SK-N-SH (cell line): ENCODE measurements at places on chromosomes 7 and 10.

DNA sequence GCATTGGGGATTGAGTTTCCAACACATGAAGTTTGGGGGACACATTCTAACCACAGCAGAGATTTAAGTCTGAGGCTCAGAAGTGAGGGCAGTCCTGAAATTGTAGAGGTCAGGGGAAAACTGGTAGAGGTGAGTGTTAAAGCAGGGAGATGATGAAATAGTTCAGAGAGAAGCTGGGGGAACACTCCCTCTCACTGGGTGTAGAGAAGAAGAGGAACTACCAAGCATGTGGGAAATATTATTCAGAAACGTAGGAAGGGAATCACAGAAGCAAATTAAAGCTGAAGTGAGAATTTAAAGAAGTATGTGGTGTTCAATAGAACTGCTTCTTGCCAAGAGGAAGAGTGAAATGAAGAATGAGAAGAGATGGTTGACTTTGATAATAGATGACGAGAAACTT, 121.5 kb upstream of the FAM3C start:
- DNase-seq, result no peak

GRCh38 chr10:31188792-31189406, 130.1 kb upstream of the ZEB1 start:
- DNase-seq, result no peak

- no peak for DNase-seq
These were observed 19.6 kb upstream of the SMNDC1 start for GRCh38 chr10:110324201-110324804.

GRCh38 chr10:63477927-63478326, 12.2 kb upstream of the JMJD1C start:
- no peak for DNase-seq

DNA sequence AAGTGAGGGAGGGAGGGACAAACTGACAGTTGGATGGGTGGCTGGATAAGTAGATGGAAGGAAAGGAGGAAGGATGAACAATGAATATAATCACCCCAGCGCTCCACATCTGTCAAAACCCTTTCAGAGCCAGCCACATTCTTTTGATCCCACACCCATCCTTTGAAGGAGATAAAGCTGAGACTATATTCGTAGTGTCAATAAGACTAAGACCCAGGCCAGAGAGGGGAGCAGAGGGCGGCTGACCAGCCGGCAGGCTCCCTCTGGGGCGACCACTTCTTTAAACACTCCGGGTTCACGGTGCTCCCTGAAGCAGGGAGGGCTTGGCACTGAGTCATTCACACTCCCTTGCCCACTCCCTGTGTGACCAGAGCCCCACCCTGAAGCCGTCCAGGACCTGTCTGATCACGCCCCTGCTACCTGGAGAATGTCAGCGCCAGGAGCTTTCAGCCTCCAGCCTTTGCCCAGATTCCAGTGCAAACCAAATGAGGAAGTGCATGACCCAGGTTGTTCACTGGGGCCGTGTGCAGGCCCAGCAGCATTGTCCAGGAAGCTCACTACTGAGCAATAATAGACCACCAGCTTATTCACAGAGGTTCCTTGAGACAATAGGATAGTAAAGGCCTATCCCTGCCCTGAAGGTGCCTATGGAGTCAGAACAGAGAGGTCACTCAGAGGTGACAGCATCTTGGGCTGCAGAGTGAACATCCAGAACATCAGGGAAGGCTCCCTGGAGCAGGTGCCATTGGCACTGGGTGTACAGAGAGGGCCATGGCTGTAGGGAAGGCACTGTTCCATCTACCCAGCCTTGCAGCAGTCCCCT, 34.4 kb downstream of the UNC5B start:
- DNase-seq, result no peak
